Activated T-helper 9 cell treated with anti-CD3 and anti-CD28 coated beads, Interleukin-2, amount 50 U/mL, for 16 hours (primary cell): ENCODE measurements at places on chromosomes 3 and 15.

GRCh38 chr3:182713743-182714517, 79.4 kb upstream of the ATP11B start:
- no peak for DNase-seq

DNA sequence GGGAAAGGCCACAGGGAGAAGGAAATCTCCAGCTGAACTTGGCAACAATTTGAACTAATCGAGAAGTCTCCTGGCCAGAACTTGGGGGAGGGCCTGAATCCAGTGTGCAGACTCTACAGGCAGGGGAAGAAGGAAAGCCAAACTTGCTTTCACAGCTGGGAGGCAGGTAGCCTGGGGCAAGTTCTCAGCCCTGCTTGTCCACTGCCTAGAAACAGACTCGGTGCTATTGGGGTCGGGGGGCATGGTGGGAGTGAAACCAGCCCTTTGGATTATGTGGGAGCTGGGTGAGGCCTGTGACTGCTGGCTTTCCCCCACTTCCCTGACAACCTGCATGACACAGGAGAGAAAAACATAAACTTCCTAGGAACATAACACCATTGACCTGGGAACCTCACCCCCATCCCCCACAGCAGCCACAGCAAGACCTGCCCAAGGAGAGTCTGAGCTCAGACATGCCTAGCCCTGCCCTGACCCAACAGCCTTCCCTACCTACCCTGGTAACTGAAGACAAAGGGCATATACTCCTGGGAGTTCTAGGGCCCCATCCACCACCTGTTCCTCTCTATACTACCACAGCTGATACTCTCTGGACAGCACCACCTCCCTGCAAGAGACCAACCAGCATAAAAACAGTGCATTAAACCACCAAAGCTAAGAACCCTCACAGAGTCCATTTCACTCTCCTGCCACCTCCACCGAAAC, 103.7 kb upstream of the MNS1 start:
- DNase-seq: no peak

GRCh38 chr15:94524565-94524964, 293.2 kb downstream of the MCTP2 start:
- DNase-seq: no peak

DNA sequence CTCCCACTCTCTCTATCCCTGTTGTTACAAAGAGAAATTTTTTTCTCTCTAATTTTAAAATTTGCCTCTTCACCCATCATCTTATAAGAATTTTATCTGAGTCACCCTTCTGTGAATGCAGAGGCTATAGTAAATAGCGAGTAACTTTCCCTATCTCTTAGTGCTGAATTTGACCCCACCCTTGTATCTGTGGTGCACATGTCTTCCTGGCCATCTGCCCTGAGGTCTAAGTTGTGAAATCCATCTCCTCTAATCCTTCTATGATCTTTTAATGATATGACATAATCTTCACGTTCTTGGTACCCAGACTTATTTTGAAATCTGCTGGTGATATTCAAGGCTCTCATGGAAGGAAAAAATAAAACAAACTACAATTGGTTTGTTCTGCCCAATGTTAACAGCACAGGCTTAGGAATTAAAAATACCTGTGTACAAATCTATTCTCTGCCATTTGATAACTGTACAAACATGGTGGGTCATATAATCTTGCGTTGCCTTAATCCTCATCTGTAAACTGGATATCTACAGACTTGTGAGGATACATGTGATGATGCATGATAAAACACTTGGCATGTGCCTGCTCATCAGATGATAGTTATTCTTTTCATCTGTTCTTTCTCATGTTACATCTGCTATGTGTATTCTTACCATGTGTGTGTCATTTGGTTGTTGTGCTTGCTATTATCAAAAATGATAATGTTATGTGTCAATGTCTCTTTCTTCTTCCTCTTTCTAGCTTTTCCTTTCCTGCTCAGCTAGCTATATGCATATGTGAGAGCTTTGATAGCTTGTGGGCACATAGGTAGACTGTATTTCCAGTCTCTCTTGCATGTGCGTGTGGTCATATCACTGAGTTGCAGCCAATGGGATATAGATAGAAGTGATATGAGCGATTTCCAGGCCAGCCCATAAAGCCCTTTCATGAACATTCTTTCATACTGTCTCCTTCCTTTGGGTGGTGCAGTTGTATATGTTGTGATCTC, 13.7 kb upstream of the CCR3 start:
- no peak for DNase-seq

- no peak for DNase-seq
Measured at GRCh38 chr15:65580287-65580686, 30.6 kb downstream of the INTS14 start.

- DNase-seq: no peak
Measured at GRCh38 chr3:186453531-186453930, 90.6 kb downstream of the CRYGS start.

GRCh38 chr3:179321668-179322285, 1.1 kb upstream of the ZNF639 start:
- no peak for DNase-seq

GRCh38 chr15:58512522-58512921, 80.7 kb downstream of the LIPC start:
- no peak for DNase-seq

DNA sequence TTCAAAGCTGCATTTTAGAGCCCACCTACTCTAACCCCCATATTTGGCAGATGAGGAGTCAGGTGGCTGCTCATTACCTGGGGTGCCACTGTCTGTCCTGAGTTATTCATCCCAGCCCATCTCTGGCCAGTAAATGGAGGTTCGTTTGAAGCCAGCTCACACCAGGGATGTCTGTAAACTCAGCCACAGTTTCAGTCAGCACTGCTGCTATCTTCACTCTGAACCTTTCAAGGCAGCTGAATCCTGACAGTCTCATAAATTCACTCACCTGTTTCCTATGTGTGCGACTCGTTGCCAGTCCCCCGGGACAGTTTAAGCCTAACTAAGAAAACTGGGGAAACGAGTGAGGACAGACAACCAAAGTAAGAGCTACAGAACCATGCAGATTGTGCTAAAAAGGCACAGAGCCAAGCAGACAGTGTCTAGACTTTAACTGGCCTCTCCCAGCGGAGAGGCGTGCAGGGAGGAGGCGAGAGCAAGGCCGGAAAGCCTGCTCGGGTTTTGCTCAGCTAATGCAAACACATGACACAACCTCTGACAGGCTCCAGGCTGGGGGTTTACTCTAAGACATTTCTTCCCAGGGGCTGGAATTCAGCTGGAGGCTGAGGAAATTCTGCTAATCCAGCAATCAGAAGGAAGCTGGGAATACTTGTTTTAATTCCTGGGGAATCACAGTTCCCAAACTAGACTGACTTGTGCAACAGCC, 12.0 kb downstream of the FSTL1 start:
- DNase-seq: no peak

GRCh38 chr15:66108483-66109265, 144.9 kb downstream of the MEGF11 start:
- no peak for DNase-seq

DNA sequence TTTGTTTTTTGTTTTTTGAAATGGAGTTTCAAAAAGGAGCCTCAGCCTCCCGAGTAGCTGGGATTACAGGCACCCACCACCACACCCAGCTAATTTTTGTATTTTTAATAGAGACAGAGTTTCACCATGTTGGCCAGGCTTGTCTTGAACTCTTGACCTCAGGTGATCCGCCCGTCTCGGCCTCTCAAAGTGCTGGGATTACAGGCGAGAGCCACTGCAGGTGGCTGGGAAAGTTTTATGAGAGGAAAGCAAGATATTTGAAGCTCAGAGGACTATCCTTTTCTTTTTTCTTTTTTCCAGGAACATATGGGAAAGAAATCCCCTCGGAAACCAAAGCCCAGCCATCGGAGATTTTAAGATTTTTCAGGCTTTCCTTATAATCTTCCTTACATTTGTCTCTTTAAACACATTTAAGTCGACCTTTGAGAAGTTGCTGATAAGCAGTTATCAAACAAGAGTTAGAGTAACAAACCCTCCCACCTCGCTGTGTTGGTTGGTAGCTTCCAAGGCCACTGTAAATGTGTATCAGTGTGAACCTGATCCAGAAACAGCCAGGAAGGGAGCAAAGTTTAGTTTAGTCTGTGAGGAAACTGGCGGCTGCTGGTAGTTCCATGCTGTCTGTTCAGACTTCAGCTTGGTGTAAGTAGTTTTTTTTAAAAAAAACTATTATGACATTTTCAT, 34.5 kb upstream of the MAP3K13 start:
- DNase-seq: no peak

DNA sequence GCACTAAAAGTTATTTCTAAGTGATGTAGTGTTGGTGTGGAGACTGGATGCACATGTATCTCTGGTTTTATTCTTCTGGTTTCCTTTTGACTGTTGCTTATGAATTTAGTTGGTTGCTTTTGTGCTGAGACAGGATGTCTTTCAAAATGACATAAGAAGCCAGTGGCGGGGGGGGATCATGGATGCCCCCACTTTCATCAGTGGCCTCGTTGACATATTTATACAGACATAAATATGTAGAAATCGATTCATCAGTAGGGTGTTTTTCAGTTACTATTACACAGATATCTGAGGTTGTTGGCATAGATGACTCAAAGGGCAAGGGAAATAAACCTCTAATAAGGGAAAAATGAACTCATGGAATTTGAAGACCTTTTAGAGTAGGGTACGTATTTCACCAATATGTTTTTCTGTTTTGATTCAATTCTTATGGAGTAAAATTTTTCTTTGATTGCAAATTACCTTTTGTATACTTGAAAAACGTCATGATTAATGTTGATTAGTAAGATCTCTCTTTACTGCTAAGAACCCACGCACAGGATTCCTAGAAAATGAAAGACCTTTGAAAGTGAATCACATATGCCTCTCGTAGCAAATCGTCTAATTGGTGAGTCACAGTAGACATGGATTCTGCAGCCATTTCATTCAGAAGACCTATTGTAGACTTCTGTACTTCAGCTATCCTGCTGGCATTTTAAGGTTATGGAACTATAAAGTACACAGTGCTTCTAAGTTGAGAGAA, 97.4 kb upstream of the RBMS3 start:
- no peak for DNase-seq

- DNase-seq: no peak
Measured at GRCh38 chr3:22994781-22995180, 208.3 kb upstream of the UBE2E2 start.

- DNase-seq: no peak
Measured at GRCh38 chr3:190038050-190038933, 82.4 kb downstream of the P3H2 start.

DNA sequence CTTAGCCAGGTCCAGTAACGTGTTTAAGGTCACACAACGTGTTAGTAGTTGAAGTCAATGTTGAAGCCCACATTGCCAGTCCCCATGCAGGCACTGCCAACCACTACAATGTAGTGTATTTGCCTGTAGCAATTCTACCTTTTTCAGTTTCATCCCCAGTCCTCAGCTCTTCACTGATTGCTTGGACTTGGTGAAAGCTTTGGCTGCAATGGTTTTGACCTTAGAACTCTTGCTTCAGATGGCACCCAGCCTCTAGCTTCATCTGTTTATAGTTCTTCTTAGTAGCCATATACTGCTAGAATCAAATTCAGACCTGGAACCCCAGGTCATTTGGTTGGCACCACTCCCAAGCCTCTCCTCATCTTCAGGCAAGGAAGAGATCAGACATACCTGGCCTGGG, 345.4 kb upstream of the SEMA6D start:
- no peak for DNase-seq

DNA sequence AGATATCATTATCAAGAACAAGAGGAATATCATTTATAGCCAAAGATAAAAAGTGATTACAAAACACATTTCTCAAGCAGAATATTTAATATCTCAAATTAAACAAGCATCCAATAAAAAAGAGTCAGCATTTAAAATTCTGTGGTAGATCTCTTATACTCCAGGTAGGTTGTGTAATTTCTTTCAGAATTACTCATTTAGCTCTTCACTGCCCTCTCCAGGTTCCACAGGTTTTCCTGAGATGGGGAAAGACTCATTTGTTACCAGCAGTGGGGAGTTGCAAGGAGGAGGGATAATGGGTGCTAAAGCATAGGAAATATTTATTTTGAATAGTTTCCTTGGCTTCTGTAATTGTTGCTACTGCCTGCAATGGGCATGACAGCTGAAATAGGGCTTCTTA, 83.1 kb upstream of the RASGRP1 start:
- no peak for DNase-seq

- no peak for DNase-seq
Measured at GRCh38 chr3:30407651-30408050, 198.8 kb upstream of the TGFBR2 start.

- no peak for DNase-seq
Measured at GRCh38 chr3:57091521-57092273, 31.2 kb downstream of the SPATA12 start.

DNA sequence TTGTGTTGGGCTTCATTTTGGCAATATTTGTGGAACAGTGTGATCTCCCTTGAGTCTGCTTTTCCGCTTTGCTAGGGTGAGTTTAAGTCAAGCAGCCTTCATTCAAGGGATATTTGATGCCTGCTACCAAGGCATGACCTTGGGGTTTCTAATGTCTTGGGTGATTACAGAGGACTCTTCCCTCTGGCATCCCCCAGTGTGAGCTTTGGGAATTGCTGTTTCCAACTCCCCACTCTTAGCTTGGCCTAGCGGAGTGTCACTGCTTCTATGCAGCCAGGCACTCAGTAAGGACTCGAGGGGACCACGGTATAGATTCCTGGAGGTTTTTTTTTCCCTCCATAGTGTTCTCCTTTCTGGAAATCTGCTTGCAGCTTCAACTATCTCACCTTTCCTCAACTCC, 21.1 kb downstream of the GCNT3 start:
- DNase-seq: no peak
